Stimulated activated CD4-positive, alpha-beta T cell treated with anti-CD3 and anti-CD28 coated beads, Interleukin-12 subunit alpha, Interleukin-12 subunit beta, amount 100 ng/mL, for 24 hours (primary cell): ENCODE measurements at places on chromosomes 2 and 18.

GRCh38 chr2:203661279-203661908 is 45.0 kb upstream of the CD28 start:
- DNase-seq = no peak

DNA sequence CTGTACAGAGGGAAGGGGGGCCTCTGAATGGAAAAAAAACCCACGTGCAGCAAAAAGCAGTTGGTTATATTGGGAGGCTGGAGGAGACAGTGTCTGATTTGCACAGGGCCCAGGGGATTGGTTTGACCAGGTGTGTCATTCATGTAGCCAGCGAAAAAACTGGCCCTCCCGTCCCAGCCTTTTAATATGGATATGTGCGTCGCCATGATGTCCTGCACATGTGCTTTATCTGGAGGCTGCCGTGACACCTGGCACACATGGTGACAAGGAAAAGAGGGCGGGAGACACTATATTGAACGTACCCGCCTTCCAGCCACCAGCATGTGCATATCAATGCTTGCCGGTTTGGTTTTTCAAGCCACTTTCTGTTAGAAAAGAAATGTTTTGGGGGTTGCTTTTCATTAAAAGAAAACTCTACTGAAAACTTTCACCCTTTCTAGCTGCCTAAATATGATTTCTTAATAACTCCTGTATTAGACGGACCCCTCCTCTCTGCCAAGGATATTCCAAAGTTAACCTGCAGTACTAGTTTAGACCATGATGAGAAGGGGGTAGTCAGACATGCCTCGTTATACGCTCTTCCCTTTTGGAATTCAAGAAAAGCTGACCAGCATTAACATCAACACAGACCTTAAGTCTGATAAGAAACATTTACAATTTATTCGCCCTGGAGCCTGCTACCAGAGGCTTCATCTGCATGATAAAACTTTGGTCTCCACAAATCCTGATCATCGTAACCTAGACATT is 16.2 kb downstream of the SLC25A52 start:
- no peak for DNase-seq

DNA sequence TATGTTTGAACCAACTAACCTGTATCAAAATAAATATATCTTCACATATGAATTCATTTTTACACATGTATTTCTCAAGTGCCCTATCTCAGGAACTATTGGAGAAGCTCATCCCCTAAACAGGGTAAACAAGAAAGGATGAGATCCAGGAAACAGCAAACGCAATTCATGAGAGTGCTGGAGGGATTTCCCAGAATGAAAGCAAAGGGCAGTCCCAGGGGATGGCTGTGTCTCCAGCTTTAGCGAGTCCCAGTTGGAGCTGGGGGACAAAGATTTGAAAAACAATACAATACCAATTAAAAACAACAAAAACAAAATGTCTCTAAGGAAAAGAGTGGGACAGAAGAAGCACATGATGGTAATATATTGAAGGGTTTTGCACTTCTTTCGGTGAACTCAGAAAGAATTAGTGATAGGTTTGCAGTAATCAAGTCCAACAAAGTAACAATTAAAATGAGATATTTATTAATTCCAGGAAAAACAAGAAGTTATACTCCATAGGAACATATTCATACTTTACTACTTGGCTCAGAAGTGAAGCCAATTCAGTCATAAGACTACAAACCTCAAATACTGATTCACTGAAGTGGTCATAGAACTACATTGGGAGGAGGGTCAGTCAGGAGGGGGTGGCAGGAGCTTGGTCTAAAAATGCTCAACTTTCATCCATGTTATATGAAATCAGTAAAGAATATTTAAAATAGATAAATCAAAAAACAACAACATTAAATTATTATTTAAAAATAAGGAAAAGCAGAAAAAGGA is 73.1 kb upstream of the PDE1A start:
- no peak for DNase-seq

GRCh38 chr2:8819194-8819593 is 18.2 kb downstream of the KIDINS220 start:
- no peak for DNase-seq

GRCh38 chr2:160484859-160485520 is 8.6 kb downstream of the RBMS1 start:
- no peak for DNase-seq

- DNase-seq = no peak
These were observed 70.2 kb downstream of the NGEF start for GRCh38 chr2:232942831-232943230.

DNA sequence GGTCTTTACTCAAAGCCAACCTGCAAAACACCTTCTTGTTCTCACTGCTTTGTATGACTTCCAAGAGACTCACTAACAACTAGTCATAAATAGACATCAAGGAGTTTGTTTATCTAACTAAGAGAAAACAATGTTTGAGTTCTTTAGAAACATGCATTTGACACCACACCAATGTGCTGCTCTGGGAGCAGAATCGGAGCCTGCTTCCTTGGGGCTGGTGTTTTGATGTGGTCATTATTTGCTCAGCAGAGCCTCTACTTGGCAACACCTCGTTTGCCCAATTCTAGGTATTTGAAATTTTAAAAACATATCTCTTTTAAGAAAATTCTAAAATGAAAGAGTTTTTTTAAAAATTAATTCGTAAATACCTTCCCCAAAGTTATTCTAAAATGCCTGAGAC is 167.5 kb downstream of the BCL2 start:
- no peak for DNase-seq

- no peak for DNase-seq
These were observed 13.0 kb downstream of the RRM2 start for GRCh38 chr2:10135296-10136089.

GRCh38 chr18:11872479-11873136 is 21.4 kb downstream of the CHMP1B start:
- DNase-seq = no peak

GRCh38 chr2:100279586-100280534 is 42.4 kb downstream of the LONRF2 start:
- DNase-seq = no peak

DNA sequence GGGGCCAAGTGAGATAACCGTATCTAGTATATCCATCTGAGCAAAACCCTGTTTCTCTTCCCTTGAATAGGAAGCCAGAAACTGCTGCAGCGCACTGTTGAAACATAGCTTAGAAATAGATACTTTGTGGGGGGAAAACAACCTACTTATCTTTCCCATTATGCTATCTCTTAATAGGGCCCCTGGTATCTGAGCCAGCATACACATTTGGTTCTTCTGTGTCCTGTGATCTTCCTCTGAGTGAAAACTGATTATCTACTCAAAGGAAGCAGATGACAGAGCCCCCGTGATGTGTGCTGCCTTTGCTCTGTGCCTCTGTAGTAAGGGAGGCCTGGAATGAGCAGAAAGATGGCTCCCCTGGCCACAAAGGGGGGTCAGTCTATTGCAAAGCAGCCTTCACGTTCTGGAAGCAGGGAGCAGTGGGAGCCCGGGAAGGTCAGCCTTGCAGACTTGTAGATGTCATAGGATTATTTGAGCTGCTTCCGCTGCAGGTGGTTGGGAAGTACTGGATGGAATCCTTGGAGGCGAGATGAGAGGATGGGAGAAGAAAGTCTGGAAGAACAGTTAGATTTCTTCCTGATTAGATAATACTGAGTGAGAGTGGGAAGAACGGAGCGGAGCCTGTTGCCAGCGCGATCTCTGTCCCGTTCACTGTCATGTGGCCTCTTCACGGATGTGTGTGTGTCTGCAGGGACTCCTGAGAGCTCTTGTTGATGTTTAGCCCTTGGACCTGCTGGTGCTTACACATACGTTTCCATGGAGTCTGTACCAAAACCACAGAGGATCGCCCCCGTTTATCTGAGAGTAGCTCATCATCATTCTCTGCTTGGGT is 150.1 kb downstream of the AGAP1 start:
- no peak for DNase-seq

GRCh38 chr2:169721016-169721415 is 12.6 kb upstream of the KLHL23 start:
- no peak for DNase-seq

DNA sequence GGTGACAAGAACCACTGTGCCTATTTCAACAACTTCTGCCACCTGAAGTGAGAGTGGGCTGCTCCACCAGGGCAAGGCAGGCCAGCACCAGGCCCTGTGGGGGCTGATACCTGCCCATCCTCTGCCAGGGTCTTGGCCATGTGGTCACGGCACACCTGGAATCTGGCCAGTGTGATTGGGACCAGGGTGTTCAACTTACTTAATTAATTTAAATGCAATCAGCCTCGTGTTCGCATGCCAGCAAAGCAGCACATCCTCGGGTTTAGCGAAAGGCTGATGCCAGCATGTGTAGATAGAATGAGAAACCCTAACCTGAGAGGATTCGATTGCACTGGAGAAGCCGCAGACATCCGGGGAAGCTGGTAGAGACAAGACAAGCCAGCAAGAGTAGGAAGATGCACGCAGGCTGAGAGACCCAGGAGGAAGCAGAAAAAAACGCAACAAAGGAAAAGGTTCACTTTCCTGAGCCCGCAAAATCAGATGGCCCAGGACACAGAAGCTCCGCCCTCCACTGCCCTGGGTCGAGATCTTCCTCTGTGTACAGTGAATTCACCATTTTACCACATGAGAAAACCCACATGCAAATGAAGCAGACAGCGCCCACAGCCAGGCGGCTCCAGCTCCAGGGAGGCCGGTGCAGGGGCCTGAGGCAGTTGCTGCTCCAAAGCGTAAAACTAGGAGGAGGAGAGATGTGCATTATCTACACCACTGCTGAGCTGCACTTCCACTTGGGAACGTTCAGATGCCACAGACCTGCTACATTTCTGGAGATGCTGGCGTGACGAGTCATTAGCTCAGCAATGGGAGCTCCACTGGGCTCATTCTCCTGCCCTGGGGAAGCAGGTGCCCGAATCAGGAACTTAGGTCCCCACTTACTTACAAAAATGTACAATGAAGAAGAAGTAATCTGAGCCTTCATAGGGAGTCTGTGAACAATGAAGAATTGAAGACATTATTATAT is 92.1 kb downstream of the TMEM18 start:
- peak; percentile 22 for DNase-seq

- DNase-seq = no peak
These were observed 376.9 kb upstream of the TMEFF2 start for GRCh38 chr2:192571636-192572035.

GRCh38 chr2:96143231-96143847 is 1.9 kb downstream of the DUSP2 start:
- peak; percentile 34 for DNase-seq
